Immature natural killer cell (primary cell): ENCODE measurements at places on chromosomes 7 and 10. TPM values are rescaled to one million over a fixed set of nuclear protein-coding genes. Genes with fewer than 3 reads are reported as not detected.

The TRPV5 gene
- not detected for polyA plus RNA-seq

The PMPCB gene
- polyA plus RNA-seq: 60.7 TPM

GRCh38 chr7:101688183-101688831 is 59.2 kb upstream of the MYL10 start:
- DNase-seq: peak; percentile 69

DNA sequence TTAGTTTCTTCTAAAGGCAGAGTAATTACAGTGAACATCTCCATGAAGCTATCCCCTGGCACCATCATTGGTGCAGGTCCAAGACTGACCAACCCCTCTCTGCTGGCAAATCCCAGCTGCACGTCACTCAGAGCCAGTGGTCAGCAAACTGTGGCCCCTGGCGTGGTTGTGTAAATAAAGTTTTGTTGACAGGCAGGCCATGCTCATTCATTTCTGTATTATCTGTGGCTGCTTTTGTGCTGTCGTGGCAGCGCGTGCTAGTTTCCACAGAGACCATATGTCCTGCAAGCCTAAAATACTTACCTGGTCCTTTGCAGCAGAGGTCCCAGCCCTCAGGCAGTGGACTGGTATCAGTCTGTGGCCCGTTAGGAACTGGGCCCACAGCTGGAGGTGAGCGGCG is 117.6 kb upstream of the NPS start:
- DNase-seq: no peak

GRCh38 chr10:71767420-71768035 is 5.8 kb downstream of the VSIR start:
- no peak for DNase-seq
